ENCODE measurements at places on chromosomes 4 and X. TPM values are rescaled to one million over a fixed set of nuclear protein-coding genes. Genes with fewer than 3 reads are reported as not detected.

DNA sequence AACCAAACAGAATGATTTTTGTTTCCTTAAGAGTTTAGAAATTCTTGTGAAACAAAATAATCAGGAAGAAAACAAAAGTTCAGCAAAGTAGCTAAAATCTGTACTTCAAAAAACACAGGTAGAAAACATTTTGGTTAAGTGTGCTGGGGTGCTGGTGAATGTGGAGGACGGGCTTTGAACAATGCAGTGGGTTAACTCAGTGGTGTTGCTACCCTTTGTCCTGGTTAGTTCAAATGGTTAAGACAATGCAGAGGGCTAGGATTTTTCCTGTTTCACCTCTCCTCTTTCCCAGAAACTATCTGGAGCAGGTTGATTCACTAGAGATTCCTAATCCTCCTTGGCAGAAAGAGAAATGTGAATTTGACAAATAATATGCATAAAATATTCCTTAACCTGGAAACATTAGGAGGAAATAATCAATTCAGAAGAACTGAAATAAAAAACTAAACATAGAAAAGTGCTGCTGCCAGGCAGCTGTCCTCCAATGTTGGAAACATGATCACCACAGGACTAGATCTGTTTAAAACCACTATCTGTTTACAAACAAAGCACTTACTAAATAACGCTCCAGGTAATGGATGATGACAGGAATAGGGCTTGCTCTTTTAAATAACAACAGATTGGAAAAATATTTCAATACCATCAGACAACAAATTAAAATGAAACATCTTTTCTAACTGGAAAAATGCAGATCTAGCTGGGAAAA is 148.9 kb downstream of the MAML3 start:
- H3K27ac ChIP-seq, result peak overlapping the region; percentile 86
- DNase-seq, result no peak
- peaks cover 4% of the 10 kb centered on the region for H3K4me1 ChIP-seq
- no peaks in the 10 kb centered on the region for H3K27me3 ChIP-seq

- no peaks in the 10 kb centered on the region for H3K27me3 ChIP-seq
- H3K27ac ChIP-seq, result no peak overlapping the region
- H3K36me3 ChIP-seq, result no peaks in the 10 kb centered on the region
Measured at GRCh38 chrX:74458736-74459135, 37.4 kb downstream of the SLC16A2 start.

- H3K4me1 ChIP-seq, result peaks cover 27% of the 10 kb centered on the region
- no peak overlapping the region for H3K4me3 ChIP-seq
- DNase-seq, result no peak
- no peak overlapping the region for H3K27ac ChIP-seq
- H3K27me3 ChIP-seq, result no peaks in the 10 kb centered on the region
- H3K36me3 ChIP-seq, result peaks cover 16% of the 10 kb centered on the region
Measured at GRCh38 chr4:139858436-139859205, 193.0 kb downstream of the MGST2 start.

DNA sequence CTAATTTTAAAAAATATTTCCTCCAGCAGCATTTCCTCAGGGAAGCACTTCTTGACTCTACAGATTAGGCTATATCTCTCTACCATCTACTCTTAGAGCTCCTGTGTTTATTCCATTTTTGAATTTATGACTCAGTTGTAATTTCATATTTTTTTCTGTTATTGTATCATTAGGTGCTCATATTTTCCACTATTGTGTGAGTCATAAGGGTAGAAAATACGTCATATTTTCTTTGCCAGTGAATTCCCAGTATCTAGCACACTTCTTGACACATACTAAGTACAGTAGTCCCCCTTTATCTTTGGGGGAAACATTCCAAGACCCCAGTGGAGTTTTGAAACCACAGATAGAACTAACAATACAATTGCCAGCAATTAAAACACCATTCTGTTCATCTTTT is 431.2 kb downstream of the GASK1B start:
- DNase-seq, result no peak
- H3K4me3 ChIP-seq, result no peak overlapping the region
- H3K36me3 ChIP-seq, result no peaks in the 10 kb centered on the region
- no peaks in the 10 kb centered on the region for H3K27me3 ChIP-seq
- H3K4me1 ChIP-seq, result no peaks in the 10 kb centered on the region
- no peak overlapping the region for H3K27ac ChIP-seq

DNA sequence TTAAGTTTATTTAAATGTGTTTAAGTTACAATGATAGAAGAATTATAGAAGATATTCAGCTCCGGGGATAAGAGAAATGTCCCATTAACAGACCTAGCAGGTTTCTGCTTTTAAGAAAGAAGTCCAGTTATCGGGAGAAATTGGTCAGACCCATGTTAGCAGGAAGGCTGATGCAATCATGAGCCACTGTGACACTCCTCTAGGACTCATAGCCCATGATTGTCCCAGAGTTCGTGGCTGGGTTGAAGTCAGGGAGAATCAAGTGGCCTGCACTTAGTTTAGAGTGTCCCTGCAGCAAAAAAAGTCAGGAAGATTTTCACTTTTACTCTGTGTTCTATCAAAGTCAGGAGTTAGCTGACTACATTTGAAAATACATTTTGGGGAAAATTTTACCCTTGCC is 72.0 kb downstream of the TMEM144 start:
- DNase-seq, result no peak
- no peaks in the 10 kb centered on the region for H3K36me3 ChIP-seq
- H3K4me3 ChIP-seq, result no peak overlapping the region
- H3K27ac ChIP-seq, result no peak overlapping the region

DNA sequence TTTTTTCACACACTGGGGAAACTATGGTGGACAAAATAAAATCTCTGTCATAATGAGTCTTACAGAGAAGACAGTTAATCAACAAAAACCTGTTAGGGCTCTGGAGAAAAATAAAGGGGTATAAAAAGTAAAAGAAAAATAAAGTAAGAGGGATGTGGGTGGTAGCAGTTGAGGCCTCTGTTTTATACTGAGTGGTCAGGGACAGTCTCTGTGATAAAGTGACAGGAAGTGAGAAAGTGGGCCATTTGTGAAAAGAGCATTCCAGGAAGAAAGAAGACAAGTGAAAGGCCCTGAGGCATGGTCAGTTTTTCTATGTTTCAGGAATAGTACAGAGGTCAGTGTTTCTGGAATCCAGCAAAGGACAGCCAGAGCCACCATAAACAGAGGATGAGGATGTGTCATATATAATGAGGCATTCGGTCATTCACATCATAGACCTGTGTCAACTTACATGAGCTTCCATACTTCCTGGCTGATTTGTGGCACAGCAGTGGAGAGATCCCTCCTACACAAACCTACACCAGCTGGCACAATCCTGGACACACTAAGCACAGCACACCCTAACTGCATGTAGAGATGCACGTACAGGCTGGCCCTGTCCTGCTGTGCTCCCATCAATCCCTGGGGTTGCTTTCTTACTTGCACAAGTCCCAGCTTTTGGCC is 64.4 kb upstream of the NAP1L5 start:
- no peak overlapping the region for H3K4me3 ChIP-seq
- peaks cover 13% of the 10 kb centered on the region for H3K4me1 ChIP-seq
- no peaks in the 10 kb centered on the region for H3K27me3 ChIP-seq
- H3K36me3 ChIP-seq, result no peaks in the 10 kb centered on the region
- no peak overlapping the region for H3K27ac ChIP-seq

GRCh38 chr4:3489451-3489962 is 26.4 kb downstream of the DOK7 start:
- no peaks in the 10 kb centered on the region for H3K36me3 ChIP-seq
- no peak overlapping the region for H3K27ac ChIP-seq
- H3K4me3 ChIP-seq, result no peak overlapping the region
- peaks cover 8% of the 10 kb centered on the region for H3K4me1 ChIP-seq
- DNase-seq, result no peak
- H3K27me3 ChIP-seq, result peaks cover 41% of the 10 kb centered on the region

GRCh38 chrX:131199091-131199490 is 90.0 kb downstream of the IGSF1 start:
- no peaks in the 10 kb centered on the region for H3K27me3 ChIP-seq
- H3K4me3 ChIP-seq, result no peak overlapping the region
- no peaks in the 10 kb centered on the region for H3K4me1 ChIP-seq

DNA sequence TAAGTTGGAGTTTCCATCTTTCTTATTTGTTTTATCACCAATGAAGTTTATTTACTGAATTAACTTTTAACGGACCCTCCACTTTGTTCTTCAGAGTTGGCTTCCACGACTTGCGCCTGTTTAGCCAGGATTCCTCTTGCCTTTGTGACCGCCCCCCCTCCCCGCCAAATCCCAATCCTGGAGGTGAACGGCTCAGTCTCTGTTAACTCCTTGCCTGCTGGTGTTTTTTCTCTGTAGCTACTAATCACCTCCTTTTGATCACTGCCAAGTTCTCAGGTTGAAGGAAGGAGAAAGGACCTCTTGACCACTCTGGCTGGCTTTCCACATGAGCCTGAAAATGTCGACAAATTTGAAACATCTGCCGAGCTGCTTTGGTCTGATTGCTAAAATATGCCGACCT is 46.8 kb upstream of the BCOR start:
- H3K27me3 ChIP-seq, result peaks cover 34% of the 10 kb centered on the region
- peak; percentile 76 for DNase-seq
- H3K27ac ChIP-seq, result no peak overlapping the region
- peak overlapping the region; percentile 69 for H3K4me3 ChIP-seq
- no peaks in the 10 kb centered on the region for H3K4me1 ChIP-seq
- no peaks in the 10 kb centered on the region for H3K36me3 ChIP-seq

- H3K27me3 ChIP-seq, result no peaks in the 10 kb centered on the region
- H3K36me3 ChIP-seq, result no peaks in the 10 kb centered on the region
- no peaks in the 10 kb centered on the region for H3K4me1 ChIP-seq
- no peak for DNase-seq
Measured at GRCh38 chr4:70405765-70406164, 8.0 kb downstream of the OPRPN start.

- DNase-seq, result no peak
- H3K36me3 ChIP-seq, result no peaks in the 10 kb centered on the region
- H3K4me1 ChIP-seq, result no peaks in the 10 kb centered on the region
- H3K27ac ChIP-seq, result no peak overlapping the region
- no peaks in the 10 kb centered on the region for H3K27me3 ChIP-seq
- H3K4me3 ChIP-seq, result no peak overlapping the region
Measured at GRCh38 chr4:106036334-106036733, 141.1 kb downstream of the NPNT start.

DNA sequence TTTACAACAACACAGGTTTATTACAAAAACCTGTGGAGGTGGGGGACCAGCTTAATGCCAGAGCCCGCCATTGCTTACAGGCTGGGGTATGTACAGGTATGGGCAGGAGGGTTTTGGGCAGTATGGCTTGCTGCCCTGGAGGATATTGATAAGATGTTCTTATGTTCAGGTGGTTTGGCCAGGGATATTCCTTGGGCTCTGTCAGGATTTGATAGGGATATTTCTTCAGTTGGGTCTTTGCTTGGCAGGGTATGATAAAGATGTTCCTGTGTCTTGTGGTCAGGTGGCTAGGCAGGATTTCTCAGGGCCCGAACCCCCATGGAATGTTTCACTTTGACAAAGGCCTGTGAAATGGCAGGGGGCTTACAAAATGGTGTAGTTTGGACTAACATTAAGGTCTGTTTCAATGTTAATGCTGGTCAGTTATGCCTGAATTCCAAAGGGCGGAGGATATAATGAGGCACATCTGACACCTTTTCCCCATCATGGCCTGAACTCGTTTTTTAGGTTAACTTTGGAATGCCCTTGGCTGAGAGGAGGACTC is 3.1 kb downstream of the MGST2 start:
- H3K4me1 ChIP-seq, result peaks cover 21% of the 10 kb centered on the region
- peaks cover 24% of the 10 kb centered on the region for H3K36me3 ChIP-seq
- H3K4me3 ChIP-seq, result peak overlapping the region; percentile 94
- no peaks in the 10 kb centered on the region for H3K27me3 ChIP-seq
- H3K27ac ChIP-seq, result peak overlapping the region; percentile 9
- DNase-seq, result peak; percentile 59

DNA sequence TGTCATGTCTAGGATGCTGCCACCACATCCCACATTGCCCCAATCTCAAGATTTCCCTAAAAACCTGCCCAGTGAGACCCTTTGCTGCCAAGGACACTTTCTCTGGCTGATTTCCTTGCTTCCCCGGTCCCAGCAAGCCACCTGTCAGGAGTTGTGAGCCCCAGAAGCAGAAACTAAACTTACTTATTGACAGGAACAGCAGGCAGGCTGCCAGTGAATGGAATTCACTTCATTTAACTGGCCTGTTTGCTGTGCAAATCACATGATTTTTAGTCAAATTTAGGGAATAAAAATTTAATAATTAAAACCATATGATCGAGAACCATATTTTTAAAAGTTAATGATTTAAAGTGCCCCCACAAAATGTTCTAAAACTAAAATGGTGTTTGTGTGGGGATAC is 48.5 kb downstream of the MAMLD1 start:
- H3K4me3 ChIP-seq, result no peak overlapping the region
- no peaks in the 10 kb centered on the region for H3K4me1 ChIP-seq
- H3K27me3 ChIP-seq, result no peaks in the 10 kb centered on the region

Gene MAGEB2
- not detected for total RNA-seq

Gene SMAD1
- 30.0 TPM for total RNA-seq

Gene AKAP4
- not detected for total RNA-seq

Gene GNRHR
- total RNA-seq, result not detected

Gene PF4V1
- not detected for total RNA-seq

Gene CXCL6
- total RNA-seq, result 0.46 TPM

Gene GLUD2
- total RNA-seq, result 3.6 TPM

Gene SPANXD
- total RNA-seq, result not detected
